ENCODE measurements at places on chromosomes 4 and X.

DNA sequence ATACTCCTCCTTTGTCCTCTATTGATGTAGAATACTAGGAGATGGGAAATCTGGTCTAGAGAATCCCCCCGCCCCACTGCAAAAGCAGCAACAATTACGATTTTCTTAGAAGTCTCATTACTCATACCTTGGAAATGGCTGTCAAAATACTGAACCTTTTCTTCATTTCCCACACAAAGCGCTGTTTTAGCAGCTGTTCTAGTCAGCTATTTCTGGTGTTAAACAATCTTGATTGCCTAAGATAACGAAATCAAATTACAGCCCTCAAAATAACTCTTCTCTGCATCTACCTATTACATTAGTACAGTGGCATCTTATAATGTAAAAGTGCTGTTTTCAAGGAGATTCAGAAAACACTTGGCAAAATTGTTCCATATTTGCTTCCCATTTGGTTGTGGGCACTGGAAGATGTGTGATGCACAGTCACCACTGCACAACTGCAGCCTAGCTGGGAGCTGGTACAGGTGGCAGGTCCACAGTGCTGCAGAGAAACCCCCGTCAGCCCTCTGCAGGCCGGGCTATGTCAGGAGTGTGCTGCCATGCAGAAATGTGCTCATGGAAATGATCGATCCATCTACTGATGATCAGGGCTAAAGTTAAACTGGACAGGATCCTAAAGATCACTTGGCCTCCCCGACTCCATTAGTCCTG lies 50.4 kb downstream of the TBC1D9 start:
- DNase-seq = no peak

GRCh38 chr4:30854531-30854930 lies 134.4 kb downstream of the PCDH7 start:
- DNase-seq = no peak

DNA sequence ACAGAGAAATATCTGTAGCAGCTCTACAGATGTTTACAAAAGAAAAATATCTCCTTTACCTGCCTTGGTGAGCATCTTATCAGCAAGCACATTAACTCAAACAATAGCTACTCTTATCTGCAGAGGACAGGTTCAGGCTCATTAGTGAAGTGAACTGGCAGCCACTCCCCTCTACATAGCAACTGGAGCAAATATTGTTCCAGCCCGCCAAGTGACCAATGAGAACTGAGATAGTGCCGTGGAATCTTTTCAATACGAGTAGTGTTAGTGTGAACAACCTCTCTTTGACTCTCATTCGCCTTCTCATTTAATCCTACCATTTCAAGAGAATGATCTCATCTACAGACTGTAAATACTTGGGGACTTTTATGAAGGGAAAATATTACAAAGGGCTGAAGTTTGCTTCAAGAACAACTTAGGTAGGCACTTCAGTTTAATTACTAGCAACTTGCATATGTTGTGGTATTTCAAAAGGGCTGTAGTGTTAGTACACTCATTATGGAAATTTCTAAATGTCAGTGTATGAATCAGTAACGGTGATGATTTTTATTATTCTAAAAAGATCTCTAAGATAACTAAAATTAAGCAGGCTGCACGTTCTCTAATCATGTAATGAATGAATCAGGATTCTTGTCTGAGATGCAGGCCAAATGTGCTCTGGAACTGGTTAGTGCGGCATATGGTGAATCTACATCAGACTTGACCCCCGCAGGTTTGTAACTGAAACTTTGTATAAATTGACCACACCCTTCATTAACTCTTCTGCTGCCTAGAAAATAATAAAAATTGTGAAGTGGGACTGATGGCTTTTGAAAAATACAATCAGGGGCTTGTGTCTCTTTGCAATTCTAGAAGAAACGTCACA lies 72.4 kb downstream of the PALLD start:
- peak; percentile 33 for DNase-seq

DNA sequence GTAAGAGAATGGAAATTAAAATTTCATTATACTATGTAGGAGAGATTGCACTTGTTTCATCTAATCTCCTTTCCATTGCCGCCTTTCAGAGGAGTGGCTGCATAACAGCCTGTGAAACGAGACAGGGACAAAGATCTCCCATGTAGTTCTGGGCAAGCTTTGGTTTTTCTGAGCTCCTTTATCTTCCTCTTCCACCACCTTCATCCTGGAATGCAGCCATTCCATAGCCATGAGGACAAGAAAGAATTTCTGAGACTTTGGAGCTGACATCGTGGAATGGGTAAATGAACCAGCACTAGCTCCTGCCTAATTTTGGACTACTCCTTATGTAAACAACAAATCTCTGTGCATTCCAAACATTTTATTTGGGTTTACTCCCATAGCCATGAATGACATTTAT lies 1587.3 kb upstream of the TENM3 start:
- DNase-seq = no peak

DNA sequence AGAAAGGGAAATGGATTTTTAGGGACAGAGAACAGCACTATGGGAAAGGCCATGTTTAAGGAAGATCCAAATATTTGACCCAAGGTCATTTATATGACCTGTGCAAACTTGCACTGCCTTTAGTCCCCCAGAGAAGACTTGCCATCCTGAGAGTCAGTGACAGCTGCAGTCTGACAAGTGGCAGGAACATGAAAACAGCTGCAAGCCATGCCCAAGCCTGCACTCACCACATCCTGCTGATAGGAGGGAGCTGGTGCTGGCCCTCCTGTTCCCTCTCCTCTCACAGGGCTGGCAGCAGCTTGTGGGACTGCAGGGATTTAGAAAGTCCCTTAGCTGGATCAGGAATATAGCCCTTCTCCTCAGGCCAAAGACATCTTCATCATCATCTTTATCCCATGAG lies 187.7 kb downstream of the RAP1GDS1 start:
- DNase-seq = no peak

- DNase-seq = no peak
Observed at GRCh38 chrX:63761639-63762038, 23.4 kb downstream of the ARHGEF9 start.

GRCh38 chrX:124239324-124239723 lies 93.1 kb upstream of the TEX13D start:
- DNase-seq = no peak

DNA sequence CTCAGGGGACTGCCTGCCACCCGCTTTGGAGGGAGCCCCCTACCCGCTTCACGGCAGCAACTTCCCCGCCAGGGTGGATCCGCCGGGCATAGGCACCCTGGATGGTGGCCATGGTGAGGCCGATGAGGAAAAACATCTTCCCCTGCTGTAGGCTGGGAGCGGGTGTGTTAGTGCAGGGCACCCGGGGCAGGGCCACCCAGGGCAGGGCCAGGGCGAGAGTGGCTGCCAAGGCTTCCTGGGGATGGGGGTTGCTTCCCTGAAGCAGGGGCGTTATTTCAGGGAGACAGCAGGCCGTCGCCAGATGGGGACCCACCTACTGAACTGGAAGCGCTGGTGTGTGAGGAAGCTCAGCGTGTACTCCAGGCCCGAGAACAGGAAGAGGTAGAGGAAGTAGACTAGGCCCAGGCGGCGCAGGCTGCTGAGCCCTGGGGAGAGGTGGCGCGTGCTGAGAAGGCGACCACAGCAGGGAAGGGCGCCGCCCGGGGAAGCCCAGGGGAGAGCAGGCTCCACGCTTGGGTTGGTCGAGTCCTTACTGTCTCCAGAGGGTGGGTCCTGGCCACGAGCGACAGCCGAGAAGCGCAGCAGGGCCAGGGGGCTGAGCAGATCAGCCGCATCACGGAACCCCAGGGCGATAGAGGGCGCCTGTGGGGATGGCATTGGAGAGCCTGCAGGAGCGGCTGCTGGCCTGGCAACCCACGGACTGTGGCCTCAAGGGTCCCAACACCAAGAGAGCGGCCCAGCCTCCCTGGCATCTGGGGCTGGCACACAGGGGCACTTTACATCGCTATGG lies 31.5 kb downstream of the NOP14 start:
- peak; percentile 61 for DNase-seq

- no peak for DNase-seq
Observed at GRCh38 chr4:91622925-91623602, 680.7 kb upstream of the GRID2 start.

- DNase-seq = no peak
Observed at GRCh38 chr4:173088144-173088543, 80.5 kb upstream of the GALNT7 start.

DNA sequence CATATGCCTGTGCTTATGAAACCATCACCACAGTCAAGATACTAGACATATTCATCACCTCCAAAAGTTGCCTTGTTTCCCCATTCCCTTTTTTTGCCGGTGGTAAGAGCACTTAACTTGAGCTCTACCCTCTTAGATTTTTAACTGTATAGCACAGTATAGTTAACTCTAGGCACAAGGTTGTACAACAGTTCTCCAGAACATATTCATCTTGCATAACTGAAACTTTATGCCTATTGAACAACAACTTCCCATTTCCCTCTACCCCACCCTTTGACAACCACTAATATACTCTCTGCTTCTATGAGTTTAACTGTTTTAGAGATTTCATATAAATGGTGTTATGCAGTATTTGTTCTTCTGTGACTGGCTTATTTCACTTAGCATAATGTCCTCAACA lies 119.3 kb downstream of the ASB9 start:
- no peak for DNase-seq

- DNase-seq = no peak
Observed at GRCh38 chr4:128162434-128162833, 101.3 kb downstream of the LARP1B start.

- DNase-seq = no peak
Observed at GRCh38 chr4:23861897-23862296, 27.9 kb downstream of the PPARGC1A start.

DNA sequence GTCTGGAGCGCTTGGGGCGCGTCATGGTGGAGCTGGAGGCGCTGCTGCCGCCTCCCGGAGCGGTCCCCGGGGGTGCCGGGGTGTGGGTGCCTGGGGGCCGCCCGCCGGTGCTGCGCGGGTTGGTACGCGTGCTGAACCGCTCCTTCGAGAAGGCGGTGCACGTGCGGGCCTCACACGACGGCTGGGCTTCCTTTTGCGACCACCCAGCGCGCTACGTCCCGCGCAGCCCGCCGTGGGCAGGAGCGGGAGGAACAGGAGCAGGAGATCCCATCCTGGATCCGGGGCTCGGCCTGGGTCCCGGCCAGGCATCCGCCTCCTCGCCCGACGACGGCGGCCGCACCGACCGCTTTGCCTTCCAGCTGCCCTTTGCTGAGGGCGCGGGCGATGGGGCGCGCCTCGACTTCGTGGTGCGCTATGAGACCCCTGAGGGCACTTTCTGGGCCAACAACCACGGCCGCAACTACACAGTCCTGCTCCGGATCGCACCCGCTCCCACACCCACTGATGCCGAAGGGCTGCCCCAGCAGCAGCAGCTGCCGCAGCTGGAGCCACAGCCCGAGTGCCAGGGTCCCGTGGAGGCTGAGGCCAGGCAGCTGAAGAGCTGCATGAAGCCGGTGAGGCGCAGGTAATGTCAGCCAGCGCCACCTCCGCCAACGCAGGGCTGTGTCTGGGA lies 792 bp downstream of the PPP1R3F start:
- no peak for DNase-seq

GRCh38 chr4:144696376-144696775 lies 50.4 kb downstream of the HHIP start:
- no peak for DNase-seq

GRCh38 chr4:174122705-174123104 lies 160.8 kb downstream of the FBXO8 start:
- no peak for DNase-seq

GRCh38 chrX:71214604-71215337 lies 8.3 kb upstream of the GJB1 start:
- no peak for DNase-seq

GRCh38 chrX:147646949-147647723 lies 264.6 kb upstream of the FMR1 start:
- DNase-seq = no peak

DNA sequence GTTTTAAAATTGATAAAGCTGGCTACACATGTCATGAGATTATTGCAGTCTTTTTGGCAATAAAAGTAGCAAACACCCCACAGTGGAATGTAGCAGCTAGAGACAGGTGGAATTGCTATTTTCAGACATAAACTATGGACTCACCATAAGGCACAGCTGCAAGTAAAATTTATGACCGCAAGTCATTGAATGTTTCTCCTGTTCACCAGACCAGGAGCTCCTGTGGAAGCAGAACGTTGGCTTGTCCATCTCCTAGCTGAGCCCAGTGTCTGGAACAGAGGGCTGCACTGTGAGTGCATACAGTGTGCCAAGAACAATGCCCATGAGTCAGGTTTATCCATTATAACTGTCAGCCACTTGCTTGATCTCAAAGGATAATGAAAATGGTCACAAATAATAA lies 538.2 kb downstream of the INPP4B start:
- DNase-seq = no peak

GRCh38 chr4:161577579-161578301 lies 586.1 kb downstream of the FSTL5 start:
- DNase-seq = no peak

GRCh38 chr4:99848591-99849001 lies 32.0 kb downstream of the DAPP1 start:
- peak; percentile 59 for DNase-seq

- no peak for DNase-seq
Observed at GRCh38 chr4:93031431-93032098, 727.8 kb downstream of the GRID2 start.

DNA sequence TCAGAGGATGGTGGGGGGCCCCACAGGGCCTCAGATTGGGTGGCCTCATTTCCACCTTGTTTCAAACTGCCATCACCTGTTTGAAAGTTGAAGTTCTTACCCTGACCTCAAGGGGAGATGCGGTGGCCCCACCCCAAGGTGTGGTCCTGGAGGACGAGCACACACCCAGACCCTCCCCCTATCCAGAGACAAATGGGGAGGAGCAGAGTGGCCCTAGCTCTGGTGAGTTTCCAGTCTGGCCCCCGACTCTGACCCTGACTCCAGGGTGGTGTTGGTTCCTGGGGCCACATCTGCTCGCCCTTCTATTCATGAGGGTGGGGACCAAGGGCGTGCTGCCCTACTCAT lies 36.3 kb upstream of the ADRA2C start:
- DNase-seq = no peak

GRCh38 chr4:1026115-1026514 lies 14.7 kb downstream of the FGFRL1 start:
- DNase-seq = peak; percentile 42

DNA sequence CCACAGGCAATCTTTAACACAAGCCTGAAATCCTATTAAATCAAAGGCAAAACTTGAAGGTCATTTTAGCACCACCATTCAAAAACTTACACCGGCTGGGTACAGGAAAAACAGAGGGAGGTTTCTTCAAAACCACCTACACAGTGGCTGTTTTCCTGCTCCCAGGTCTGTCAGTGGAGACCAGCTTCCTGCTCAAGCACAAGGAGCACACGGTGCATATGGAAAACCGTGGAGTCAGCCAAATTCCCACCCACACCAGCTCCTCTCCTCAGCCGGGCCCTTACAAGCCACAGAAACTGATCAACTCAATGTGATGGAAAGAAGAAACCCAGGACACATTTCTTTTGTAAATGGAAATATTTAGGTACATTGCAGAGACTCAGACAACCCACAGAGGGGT lies 14.3 kb upstream of the FAM241A start:
- no peak for DNase-seq

DNA sequence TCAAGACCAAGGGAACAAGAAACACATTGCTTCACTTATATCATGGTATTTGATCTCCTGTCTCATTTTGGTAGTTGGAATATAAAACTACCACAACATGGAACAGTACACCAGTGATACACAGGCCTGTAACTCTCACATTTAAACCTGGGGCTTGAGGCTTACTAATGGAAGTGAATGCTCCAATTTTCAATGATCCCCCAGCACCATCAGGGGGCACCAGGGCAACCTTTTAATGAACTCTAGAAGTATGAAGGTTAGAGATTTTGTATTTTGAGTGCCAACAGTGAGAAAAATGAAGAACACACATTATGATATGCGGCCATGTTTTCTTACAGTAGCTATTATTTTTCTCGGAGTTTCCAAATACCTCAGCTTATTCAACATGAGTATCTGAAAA lies 50.7 kb downstream of the C4orf33 start:
- no peak for DNase-seq

Data from stimulated activated CD4-positive, alpha-beta T cell treated with anti-CD3 and anti-CD28 coated beads, Interleukin-1b, Interleukin-23, amount 100 ng/mL, for 48 hours (primary cell).